NCI-H460 (cell line): ENCODE measurements at places on chromosomes 7 and 10.

DNA sequence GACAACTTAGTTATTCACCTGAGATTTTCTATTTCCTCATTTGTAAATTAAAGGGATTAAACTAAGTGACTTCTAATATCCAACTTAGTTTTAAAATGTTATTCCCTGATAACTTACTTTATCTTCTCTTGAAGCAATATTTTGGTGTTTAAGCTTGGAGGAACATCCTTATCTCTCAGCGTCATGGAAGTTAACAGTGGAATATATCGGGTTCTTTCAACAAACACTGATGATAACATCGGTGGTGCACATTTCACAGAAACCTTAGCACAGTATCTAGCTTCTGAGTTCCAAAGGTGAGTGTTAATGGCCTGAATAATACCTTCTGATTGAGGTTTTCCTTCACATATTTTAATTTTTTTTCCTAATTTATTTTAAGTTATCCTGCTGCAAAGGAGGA, 14.1 kb downstream of the HSPA14 start:
- no peak for DNase-seq

DNA sequence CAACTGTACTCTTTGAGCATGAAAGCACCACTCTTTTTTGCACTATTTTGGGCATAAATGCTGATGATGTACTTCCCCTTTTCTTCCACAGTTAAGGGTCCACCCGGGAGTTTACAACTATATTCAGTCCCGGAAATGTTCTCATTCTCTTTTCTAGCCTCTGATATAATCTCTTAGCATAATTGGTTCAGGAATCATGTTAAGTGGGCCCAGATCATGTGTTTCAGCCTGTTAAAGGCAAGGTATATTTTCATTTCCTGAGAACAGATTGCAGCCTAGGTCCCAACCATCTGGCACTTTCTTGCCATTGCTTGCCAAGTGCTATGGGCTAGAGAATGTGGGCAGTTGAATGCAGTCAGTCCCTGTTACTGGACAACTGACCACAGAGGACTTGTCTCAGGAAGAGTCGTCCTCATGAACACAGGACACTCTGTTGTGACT, 111.4 kb upstream of the GLCCI1 start:
- DNase-seq: no peak

GRCh38 chr10:3169673-3170072, 2.9 kb downstream of the PITRM1 start:
- no peak for DNase-seq

DNA sequence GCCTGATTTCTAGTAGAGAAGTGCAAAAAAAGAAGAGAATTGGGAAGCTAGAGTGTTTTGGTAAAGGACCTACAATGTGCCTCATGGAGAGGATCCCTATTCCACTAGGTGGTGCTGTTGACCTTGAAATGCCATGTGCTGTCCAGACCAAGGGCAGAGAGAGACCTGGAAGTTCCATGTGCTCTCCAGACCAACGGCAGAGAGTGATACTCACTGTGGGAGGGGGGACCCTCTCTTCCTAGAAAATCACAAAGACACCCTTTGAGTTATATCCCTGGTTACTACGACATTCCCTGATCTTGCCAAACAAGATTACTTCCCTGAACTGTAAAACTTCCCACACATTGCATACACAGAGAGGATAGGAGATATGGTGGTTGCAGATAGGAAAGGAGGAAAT, 212.7 kb upstream of the ZNF804B start:
- DNase-seq: peak; percentile 17

GRCh38 chr7:219581-220150, 27.3 kb downstream of the FAM20C start:
- DNase-seq: no peak

GRCh38 chr10:7593063-7593462, 73.7 kb downstream of the ITIH5 start:
- DNase-seq: no peak

- no peak for DNase-seq
Measured at GRCh38 chr7:43004082-43004481, 71.9 kb downstream of the MRPL32 start.

DNA sequence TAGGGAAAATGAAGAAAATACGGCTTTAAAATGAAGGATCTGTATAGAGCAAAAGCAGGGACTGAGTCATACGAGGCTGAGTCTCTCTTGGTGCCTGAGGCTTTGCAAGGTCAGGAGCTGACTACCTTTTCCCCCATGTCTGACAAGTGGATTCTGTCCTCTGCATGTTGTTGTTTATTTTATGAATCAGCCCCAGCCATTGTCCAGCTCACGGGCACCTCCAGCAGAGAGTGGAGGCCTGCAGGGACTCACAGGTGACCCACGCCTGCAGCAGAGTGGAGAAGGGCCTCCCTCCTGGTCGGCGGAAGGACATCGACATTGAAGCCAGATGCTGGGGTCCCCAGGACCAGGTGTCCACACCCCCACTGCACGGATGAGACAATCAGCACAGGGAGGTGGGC, 233.9 kb downstream of the WDR37 start:
- no peak for DNase-seq

GRCh38 chr7:1700086-1700485, 30.0 kb downstream of the ELFN1 start:
- no peak for DNase-seq

DNA sequence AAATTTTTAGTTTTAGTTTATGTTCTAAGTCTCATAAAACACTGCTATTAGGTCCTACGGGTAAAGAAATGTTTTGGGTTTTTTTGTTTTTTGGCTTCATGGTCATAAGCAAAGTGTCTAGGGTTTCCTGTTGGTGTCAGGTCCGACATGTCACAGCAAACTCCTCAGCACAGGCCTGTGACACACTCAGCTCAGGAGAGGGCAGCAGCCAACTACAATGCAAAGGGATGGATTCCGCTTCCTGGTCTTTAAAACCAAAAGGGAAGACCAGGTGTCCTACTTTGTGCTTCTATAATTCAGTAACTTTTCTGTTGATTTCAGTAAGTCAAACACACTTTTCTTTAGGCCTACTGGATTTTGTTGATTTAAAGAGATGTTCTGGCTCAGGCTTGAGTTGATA, 83.8 kb upstream of the MACROH2A2 start:
- peak; percentile 8 for DNase-seq

- DNase-seq: no peak
Measured at GRCh38 chr10:121998462-121998861, 9.5 kb downstream of the TACC2 start.

DNA sequence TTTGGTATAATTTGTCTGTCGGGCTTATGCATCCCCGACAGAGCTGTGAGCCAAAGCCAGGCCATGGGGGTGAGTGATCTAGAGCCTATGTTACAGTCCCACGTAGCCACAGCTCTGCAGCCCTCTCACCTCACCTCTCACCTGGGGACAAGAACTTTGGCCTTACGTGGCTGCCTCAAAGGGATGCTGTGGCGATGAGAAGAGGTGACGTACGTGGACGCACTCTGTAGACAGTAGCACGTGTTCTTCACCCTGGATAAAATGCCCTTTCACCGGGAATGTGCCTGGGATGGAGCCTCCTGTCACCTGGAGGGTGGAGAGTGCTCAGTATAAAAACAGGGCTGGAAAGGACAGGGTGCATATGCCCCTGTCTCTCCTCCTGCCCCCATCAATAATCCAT, 5.5 kb downstream of the HKDC1 start:
- no peak for DNase-seq

DNA sequence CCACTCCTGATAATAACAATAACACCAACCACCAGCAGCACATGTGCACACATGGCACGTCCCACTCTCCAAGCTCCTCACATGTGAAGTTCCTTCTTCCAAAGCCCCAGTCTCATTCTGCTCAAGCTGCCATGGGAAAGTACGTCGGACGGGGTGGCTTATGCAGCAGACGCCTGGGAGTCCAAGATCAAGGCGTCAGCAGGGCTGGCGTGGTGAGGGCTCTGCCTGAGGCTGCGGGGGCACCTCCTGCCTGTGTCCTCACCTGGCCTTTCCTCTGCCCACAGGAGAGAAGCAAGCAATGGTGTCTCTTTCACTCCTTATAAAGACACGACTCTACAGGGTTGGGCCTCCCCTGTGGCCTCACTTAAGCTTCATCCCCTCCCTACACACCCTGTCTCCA, 68.8 kb upstream of the INSIG1 start:
- DNase-seq: no peak

GRCh38 chr10:28375399-28376354, 72.8 kb upstream of the MPP7 start:
- DNase-seq: no peak

- no peak for DNase-seq
Measured at GRCh38 chr7:132521423-132521822, 54.8 kb downstream of the PLXNA4 start.

DNA sequence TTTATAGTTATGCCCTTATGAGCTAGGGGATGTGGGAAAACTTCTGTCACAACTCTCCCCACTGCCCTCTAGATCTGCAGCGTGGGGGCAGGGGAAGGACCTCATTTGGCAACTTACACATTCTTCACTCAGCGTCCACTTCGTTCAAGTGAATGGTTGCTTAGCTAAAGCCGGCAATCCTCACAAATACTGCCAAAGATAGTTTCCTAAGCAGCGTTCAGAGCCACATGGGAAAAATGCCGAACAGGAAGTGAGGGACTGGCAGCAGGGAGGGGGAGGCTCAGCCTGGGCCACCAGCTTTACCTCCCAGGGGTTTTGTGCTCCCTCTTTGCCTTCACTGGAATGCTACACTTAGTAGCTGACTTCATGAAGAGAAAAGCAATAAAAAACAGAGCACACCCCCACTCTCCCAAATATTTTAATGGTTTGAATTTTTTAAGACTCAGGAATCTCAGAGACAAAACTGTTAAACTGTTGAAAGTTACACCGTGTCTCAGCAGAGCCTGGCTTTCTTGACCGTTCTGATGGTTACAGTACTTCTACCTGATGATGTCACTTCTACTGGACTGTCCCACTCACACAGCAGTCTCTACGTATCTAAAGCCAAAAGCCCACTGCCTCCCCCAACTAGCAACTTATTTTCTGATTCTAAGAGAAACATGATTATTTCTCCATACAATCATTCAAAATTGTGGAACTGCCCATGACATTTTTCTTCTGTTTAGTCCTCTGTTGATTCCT, 10.4 kb downstream of the GRM3 start:
- no peak for DNase-seq

DNA sequence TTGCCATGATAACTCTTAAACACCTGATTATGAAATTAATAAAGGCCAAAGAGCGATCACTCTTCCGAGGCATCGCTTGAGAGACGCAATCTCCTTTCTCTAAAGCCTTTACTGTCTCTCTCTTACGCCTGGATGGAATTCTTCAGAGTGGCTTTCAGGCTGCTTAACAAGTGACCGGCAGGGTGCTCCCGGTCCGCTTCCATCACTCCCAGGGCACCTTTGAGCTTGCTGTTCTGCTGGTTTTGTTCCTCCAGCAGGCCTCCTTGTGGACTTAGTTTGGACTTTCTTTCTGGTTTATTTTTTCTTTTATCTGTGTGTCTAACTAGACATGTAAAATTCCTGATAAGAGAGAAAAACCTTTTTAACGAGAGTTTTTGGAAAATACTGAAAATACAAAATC, 60.9 kb downstream of the MRPL32 start:
- no peak for DNase-seq

DNA sequence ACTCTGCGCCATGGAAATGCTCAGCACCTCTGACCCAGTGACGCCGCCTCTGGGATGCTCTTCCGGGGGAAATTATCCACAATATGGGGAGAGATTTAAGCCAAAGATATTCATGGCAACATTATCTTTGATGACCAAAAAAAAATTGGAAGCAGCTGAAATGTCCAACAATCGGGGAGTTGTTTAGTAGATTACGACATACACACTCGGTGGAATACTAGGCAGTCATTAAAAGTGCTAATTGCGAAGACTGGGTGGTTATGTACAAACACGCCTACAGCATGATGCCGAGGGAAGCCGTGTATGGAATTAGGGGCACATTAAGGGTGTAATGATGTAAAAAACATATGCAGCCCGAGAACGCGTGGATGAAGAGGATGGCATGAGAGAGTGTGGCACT, 75.2 kb downstream of the UNCX start:
- no peak for DNase-seq

GRCh38 chr7:95867309-95867708, 95.0 kb downstream of the DYNC1I1 start:
- no peak for DNase-seq

- peak; percentile 61 for DNase-seq
Measured at GRCh38 chr10:15088428-15089261, at the start of gene ACBD7. ACBD7 (minus strand) TSS chr10:15088776; CDS start chr10:15088728, 48 bp downstream.

- no peak for DNase-seq
Measured at GRCh38 chr10:130642926-130643325, 506.7 kb downstream of the GLRX3 start.

DNA sequence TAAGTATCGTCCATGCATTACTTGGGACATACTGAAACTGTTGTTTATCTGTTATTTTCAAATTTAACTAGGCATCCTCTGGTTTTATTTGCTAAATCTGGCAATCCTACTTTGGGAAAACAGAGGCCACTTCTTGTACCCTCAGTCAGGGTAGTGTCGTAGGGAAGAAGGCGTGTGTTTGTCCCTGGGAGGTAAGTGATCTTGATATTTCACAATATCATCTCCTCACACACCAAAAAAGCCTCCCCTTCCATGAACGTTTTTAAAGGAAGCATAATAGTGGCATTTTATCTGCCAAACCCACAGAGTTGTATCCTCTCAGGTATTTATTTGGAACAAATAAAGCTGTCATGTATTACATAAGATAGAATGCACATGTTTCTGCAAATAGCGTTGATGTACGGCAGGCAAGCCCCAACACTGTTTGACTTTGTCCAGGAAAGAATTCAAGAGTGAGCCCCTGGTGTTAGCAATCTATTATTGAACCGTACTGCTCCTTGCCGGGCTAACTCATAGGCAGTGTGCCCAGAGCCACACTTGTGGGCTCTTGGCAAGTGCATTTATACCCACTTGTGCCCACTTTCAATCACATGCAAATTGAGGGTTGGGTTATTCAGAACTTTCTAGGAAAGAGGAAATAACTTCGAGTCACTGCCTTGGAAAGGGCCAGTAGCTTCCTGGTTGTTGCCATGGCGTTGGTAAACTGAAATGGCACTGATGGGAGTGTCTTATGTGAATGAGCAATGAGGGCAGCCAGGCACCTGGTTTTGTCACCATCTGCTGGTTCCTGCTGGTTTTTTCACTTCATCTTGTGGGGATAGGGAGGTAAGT, 266.0 kb downstream of the USP6NL start:
- no peak for DNase-seq

- DNase-seq: no peak
Measured at GRCh38 chr10:43225004-43225786, 41.7 kb downstream of the RASGEF1A start.

DNA sequence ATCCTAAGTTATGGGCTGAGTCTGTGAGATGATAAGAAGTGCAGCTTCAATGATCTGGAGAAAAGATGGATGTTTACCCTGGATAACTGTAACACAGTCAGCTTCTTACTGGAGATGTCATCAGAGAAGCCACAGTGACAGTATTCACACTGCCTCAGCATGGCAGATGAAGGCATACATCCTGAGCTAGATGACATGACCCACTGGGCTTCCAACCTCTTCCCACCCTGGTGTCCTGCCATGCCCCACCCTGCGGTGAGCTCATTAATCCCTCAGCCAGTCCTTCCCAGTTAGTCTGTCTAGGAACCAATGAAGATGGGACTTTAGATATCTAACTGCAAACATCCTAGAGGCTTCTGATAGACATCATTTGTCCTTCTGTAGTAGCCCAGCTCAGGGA, 213.8 kb downstream of the TAX1BP1 start:
- DNase-seq: no peak

GRCh38 chr10:124650263-124650662, 93.9 kb downstream of the FAM53B start:
- no peak for DNase-seq
